ENCODE measurements at places on chromosomes 12 and 14.

GRCh38 chr12:65568517-65568916 is 255.8 kb upstream of the HMGA2 start:
- no peak for DNase-seq

- DNase-seq: no peak
These were observed 357.9 kb downstream of the BCL11B start for GRCh38 chr14:98913967-98914650.

- DNase-seq: no peak
These were observed 319.1 kb downstream of the ZFP36L1 start for GRCh38 chr14:68473794-68474193.

DNA sequence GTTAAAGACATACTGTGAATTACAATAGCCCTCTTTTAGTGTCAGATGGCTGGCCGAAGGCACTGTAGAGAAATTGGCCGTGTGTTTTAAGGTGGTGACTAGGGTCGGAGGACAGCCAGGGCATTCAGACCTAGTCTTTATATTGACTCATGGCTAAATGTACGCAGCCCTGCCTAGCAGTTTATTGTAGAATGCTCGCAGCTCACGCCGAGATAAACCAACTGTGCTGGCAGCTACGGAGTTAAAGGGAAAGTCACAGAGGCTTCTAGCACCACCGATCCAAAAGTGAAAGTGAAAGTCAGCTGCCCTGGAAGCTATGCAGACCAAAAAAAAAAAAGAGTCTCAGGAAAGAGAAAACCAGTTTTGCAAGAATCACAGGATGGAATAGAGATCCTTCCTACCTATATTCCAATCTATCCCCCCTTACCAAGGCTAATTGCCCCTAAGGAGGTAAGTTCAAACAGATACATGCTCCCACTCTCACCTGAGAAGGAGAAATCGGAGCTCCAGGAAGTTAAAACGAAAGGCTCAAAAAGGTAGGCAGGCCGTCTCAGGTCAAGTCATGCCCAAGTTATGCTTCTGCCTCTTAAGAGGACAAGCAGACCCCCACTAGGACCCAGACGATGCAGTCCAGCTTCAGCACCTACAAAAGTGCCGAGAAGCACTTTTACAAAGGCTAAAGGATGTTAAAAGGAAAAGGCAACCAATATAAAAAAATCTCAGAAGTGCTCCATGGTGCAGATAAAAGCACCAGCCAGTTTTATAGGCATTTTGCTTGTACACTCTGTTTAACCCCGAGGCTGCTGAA is 24.8 kb downstream of the KLRK1 start:
- DNase-seq: peak; percentile 52

DNA sequence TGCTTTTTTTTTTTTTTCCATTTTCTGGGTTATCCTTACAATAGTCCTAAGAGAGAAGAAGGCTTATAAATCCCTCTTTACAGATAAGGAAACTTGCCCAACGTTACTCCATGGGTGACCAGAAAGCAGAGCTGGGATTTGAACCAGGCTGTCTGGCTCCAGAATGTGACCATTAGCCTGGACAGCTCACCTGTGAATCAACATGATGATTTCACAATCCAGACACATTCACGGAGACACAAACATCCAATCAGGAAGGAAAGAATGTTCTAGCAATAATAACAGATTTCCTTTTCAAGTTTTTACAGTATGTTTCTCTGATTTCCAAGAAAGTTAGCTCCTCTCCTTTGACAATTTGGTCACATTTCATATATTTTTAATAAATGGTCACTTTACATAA is 118.3 kb downstream of the GALC start:
- DNase-seq: no peak

GRCh38 chr14:63275611-63276010 is 43.1 kb downstream of the GPHB5 start:
- DNase-seq: no peak
